CD4-positive, alpha-beta T cell treated with Interleukin-6 at 100 ng/mL for 8 hours (primary cell): ENCODE measurements at places on chromosomes 2 and 18.

DNA sequence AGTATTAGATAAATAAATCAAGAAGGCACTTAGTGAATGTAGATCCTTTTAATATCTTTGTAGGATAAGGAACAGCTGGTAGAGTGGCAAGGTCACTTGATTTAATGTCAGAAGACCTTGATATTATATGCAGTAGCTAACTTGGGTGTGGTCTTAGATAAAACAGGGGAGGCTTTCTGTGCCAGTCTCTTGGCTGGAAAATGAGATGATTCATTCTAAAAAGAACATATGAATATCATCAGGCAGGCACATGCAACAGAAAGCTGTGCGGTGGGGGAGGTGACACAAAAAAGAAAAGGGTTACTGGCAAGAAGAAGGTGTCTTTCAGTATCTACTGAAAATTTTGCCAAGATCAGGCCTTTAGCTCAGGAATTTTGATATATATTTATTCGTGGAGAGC is 931.7 kb upstream of the CELF4 start:
- DNase-seq, result no peak

GRCh38 chr2:215717501-215718381 is 281.9 kb upstream of the FN1 start:
- DNase-seq, result no peak

GRCh38 chr18:64449434-64449833 is 300.5 kb upstream of the LINC00305 start:
- no peak for DNase-seq

DNA sequence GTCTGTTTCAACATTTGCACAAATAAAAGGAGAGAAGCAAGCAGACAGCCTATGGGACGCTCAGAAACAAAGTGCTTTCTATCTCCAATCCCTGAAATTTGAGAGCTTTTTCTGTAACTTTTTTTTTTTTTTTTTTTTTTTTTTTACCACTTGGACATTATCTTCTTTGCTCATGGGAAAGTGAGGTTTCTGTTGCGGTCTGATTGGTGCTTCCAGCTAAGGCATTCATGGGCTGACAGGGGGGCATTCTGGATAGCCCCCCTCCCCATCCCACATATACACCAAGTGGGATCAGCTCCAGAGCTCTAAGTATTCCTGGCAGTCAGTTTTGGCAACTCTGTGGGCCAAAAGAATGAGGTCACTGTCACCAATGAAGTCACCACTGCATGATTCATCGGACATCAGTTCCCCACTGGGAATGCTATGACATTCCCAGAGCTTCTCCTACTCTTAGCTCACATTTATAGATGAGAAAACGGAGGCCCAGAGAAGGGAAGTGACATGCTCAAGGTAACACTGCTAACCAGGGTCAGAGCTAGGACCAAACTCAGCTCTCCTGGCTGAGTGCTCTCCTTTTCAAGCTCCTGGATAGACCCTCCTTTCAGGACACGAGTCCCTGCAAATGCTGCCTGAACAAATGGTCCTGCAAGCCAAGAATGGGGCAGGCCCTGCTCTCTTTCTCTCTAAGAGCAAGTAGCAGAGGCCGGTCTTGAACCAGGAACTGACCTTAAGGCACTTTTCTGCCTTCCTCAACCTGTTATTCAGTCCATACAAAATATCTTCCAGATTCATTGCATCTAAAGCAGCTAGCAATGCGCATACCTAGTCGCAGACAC is 61.3 kb downstream of the TMEM247 start:
- no peak for DNase-seq

DNA sequence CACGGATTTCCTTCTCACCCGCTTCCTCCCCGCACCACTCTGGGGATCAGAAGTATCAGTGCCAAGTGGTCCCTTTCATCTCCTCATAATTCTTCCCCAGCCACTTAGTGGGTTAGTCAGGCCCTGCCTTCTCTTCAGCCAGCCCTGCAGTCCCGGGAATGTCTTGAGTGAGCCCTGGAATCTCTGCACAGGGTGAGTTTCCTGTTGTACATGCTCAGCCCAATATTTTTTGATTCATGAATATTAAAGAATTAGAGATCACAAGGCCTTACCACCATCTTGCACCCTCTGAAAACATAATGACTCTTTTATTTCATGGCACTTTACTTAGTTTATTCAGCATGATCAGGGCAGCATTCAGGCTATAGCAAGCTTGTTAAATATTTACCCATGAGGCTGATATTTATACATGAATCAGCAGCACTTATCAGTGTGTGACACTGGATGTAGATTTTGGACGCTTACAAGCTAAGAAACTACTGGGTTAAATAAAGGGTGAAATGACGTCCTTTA is 159.4 kb upstream of the FOSL2 start:
- DNase-seq, result no peak

GRCh38 chr2:43019536-43020183 is 206.7 kb downstream of the ZFP36L2 start:
- no peak for DNase-seq

DNA sequence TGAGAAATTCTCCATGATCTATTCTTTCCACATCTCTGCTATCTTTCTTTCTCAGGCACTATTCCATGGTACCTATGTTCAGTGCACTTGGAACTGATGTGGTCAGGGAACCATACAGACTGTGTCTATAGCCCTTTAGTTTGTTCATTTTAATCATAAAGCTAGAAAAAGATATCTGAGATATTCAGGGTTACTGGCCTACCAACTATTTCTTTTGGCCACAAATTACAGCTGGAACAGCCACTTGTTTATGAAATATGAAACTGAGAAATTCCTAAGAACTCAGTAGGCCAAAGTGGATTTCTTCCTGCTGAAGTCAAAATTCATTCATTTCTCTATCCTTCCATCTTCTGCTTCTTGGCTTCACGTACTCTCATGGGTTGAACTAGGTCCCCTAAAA is 22.8 kb upstream of the LYPD1 start:
- no peak for DNase-seq
